Smooth muscle cell of the coronary artery (primary cell): ENCODE measurements at places on chromosomes 16 and 17. TPM values are rescaled to one million over a fixed set of nuclear protein-coding genes. Genes with fewer than 3 reads are reported as not detected.

The KRTAP4-9 gene
- not detected in 2 replicates for total RNA-seq

The KRT33A gene
- total RNA-seq = not detected in 2 replicates

The PPP1R1B gene
- 3.0 TPM in 1 of 2 replicates, not detected in the other for total RNA-seq

The HIGD1B gene
- not detected in 2 replicates for total RNA-seq

The PRAC2 gene
- total RNA-seq = not detected in 2 replicates

The OSGIN1 gene
- 0.59 and 1.6 TPM in 2 replicates for total RNA-seq

The RPRML gene
- total RNA-seq = 0.08 TPM in 1 of 2 replicates, not detected in the other

The SETD1A gene
- total RNA-seq = 1.6 and 2.2 TPM in 2 replicates
